Activated CD4-positive, alpha-beta T cell treated with anti-CD3 and anti-CD28 coated beads for 4 hours (primary cell): ENCODE measurements at places on chromosomes 3 and 15.

DNA sequence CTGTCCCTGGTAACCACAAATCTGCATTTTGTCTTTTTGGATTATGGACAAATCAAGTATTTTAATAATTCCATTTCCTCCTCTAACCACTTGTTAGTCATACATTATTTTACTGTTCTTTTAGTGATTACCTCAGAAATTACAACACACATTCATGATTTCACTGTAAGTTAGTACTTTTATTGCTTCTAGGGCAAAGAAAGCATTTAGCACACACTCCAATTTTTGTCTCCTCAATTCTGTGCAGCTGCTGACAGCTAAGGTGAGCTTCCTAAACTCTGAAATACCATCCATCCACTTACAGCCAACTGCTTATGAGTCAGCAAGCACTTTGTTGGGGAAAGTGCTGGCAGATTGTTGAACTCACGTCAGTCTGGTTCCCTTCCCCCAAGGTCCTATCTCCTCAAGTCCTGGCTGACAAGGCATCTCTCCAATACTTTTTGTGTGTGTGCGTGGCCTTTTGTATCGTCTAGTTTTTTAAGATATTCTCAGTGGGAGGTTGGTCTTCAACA, 49.4 kb upstream of the TNFAIP8L3 start:
- DNase-seq: no peak

GRCh38 chr15:92524874-92525565, 130.6 kb downstream of the FAM174B start:
- DNase-seq: no peak

GRCh38 chr15:81026836-81027599, 26.3 kb downstream of the TLNRD1 start:
- DNase-seq: no peak

GRCh38 chr3:69283496-69283895, 102.4 kb downstream of the FRMD4B start:
- no peak for DNase-seq

- no peak for DNase-seq
Observed at GRCh38 chr3:98540346-98540745, 8.6 kb downstream of the GPR15 start.

DNA sequence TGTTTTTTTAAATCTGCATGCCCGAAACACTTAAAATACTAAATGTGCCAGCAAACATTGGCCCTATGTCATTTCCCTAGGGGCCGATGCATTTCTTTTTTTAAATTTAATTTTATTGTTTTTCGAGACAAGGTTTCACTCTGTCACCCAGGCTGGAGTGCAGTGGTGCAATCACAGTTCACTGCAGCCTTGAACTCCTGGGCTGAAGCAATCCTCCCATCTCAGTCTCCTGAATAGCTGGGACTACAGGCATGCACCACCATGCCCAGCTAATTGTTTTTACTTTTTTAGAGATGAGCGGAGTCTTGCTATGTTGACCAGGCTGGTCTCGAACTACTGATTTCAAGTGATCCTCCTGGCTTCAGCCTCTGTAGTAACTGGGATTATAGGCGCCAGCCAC, 5.5 kb downstream of the PARP9 start:
- no peak for DNase-seq

- DNase-seq: no peak
Observed at GRCh38 chr3:71376911-71377310, 206.6 kb downstream of the FOXP1 start.

DNA sequence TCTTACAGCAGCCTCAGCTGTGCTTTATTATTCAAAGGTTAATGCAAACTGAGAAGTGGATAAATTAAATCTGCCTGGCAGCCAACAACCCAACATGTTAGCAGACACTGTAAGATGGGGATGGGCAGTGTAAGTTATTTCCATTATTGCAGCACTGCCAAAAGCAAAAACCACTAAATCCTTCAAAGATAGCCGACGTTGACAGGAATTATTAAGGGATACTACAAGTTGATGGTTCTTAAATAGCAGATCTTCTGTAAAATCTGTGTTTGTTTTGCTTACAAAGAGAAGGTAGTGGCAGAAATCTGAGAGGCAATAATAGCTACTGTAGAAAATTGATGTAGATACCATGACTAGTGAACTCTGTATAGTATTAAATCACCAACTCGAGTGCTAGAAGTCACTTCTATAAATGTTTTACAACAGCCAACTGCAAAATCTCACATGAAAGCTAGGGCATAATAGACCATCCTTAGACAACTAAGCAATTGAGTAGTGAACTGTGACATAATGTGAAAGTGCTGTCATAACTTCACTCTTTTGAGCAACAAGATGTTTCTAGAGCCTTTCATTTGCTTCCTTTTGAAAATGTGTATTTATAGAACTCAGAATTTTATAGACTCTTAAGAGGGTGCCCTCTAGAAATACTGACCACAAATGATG, 278.6 kb downstream of the UBE2E2 start:
- no peak for DNase-seq

- DNase-seq: no peak
Observed at GRCh38 chr3:181969925-181970324, 258.2 kb downstream of the SOX2 start.

DNA sequence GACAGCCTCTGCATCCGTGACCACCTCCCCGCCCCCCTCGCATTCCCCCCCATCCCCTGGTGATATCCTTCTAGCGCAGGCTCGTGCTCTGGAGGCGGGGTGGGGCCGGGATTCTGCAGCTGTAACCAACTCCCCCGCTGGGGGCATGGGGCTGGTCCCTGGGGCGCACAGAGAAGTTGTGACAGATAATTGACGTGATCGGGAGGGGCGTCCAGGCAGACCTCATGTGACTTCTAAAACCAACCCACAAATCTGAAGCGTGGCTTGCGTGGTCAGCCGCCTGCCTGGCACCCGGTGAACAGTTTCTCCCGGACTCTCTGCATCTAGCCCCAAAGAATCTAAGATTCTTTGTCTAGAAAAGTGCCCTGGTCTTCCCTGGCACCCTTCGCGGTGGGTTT, 100.6 kb upstream of the IGF1R start:
- DNase-seq: no peak

- no peak for DNase-seq
Observed at GRCh38 chr15:79881668-79882067, 15.1 kb downstream of the MTHFS start.

GRCh38 chr3:135231737-135232136, 436.7 kb downstream of the EPHB1 start:
- DNase-seq: no peak

GRCh38 chr3:13821126-13821525, 58.7 kb downstream of the WNT7A start:
- DNase-seq: no peak

DNA sequence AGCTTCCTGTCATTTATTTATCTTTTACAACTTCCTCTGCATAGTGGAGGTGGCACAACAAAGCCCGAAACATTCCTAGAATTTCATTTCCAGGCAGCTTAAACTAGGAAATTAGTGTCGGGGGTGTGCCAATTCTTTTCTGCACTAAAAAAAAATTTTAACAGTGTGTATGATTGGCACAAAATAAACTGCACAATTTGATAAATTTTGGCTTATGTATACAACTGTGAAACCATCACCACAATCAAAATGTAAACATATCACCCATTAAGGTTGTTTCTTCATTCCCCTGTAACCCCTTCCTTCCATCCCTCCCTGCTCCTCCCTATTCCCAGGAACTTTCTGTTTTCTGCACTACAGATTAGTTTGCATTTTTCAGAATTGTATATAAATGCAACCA, 54.7 kb downstream of the RPL39L start:
- no peak for DNase-seq

GRCh38 chr15:42712584-42712983, 24.3 kb downstream of the CDAN1 start:
- no peak for DNase-seq

DNA sequence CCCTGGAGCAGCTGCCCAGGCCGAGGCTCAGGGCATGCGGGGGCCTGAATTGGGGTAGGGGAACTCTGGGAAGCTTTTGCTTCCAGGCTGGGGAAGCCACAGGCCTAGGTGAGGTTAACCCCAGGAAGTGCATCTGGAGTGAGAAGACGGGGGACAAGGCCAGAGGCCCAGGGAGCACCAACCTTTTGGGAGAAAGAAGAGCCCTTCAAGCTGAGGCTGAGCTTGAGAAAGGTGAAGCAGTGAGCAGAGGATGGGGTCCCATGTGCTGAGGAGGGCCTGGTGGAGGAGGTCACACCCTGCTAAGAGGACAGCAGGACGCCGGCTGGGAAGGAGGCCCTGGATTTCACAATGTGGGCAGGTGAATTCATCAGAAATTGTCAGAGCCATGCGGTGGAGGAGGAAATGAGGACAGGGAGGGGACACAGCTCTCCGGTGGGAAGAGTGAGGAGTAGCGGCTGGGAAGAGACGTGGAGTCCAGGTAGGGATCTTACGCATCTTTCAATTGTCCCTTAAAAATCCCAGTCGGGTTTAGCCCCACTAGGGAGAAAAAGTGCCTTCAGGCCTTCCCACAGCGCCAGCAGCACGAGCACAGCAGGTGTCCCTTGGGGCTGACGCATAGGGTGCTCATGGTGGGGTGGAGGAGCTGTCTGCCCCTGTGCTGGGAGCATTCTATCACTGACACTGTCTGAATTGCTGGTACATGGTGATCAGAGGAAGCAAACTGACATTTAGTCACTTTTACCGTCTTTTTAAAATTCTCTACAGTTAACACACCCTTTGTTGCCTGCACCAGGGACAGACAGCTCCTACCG, 50.9 kb downstream of the HCN4 start:
- DNase-seq: no peak

GRCh38 chr3:46095307-46095706, 68.0 kb upstream of the XCR1 start:
- no peak for DNase-seq

- DNase-seq: peak; percentile 26
Observed at GRCh38 chr3:190306513-190307163, 15.6 kb downstream of the CLDN1 start.

- DNase-seq: no peak
Observed at GRCh38 chr3:158769952-158770740, 31.7 kb upstream of the MFSD1 start.
